Upper lobe of left lung (tissue), 6 donors: ENCODE measurements at places on chromosomes 2 and 18. TPM values are rescaled to one million over a fixed set of nuclear protein-coding genes. Genes with fewer than 3 reads are reported as not detected.

- no peak for DNase-seq
These were observed 52.8 kb upstream of the TWSG1 start for GRCh38 chr18:9281780-9282179.

- no peak for DNase-seq
These were observed 61.0 kb downstream of the GRB14 start for GRCh38 chr2:164560181-164560792.

HIBCH gene
- total RNA-seq = 16.8 TPM

DNA sequence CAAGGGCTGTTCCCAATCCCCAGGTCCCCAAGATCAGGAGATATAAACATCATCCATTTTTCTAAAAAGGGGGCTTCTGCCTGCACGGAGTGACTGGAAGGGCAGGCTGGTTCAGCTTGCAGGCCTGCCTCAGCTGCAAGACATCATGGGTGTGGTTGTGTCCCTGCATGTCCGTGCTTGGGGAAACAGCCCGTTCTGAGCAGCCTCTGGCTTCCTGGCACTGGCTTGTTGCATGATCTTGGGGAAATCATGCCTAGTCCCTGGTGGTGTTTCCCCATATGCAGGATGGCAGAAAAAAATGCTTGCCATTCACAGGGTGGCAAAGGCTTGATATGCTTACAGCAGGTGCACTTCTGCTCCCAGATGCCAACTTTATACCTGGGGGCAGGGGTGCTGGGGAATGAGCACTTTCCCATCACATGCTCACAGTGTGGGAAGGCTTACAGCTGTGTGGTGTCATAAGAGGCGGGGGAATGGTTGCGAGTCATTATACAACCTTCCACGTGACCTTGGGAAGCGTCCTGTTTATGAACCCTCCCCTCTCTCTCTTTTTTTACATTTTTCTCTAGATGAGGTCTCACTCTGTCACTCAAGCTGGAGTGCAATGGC is 7.2 kb downstream of the PCARE start:
- DNase-seq = peak; percentile 59

DNA sequence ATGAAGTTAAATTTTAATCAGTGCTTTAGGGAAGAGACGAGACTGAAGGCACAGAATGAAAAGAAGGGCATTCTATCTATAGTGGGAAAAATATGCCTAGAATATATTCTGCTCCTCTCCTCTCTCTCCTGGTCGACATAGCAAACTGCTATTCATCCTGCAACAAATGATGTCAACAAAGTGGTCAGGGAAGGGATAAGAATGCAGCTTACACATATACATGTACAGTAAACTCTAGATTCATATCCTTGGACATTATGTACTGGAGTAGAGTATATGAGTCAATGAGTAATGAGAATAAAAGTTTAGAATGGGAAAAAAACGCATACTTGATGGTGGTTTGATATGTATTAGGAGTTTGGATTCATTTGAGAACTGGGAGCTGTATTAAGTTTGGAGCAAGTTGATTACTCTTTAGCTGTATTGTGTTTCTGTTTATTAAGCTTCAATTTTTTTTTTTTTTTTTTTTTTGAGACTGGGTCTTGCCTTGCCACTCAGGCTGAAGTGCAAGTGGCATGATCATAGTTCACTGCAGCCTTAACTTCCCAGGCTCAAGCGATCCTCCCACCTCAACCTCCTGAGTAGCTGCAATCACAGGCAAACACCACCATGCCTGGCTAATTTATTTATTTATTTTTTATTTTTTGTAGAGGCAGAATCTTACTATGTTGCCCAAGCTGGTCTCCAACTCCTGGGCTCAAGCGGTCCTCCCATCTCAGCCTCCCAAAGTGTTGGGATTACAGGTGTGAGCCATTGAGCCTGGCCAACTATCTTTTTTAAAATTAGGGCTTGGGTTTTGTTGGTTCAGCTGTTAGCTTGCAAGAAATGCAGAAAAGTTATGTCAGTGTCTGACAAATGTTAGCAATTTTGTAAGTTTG is 53.8 kb downstream of the STAT1 start:
- DNase-seq = no peak

- DNase-seq = no peak
These were observed 160.0 kb upstream of the STON1 start for GRCh38 chr2:48369971-48370370.

DNA sequence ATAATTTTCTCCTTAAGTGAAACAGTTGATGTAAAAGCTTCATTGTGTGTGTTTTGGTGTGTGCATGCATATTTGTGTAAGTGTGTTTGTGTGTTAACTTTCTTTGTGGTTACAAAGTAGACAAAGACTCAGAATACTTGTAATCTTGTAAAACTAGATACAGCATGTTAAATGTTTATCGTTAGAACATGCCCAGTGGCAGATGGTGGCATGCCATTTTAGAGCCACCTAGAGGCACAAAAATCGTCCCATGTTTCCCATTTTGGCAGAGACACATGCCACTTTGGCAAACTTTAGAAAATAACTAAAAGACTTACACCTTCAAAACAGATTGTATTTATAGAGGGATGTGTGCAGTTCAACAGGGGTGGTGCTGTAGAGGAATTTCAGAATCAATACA is 224.1 kb downstream of the LRP1B start:
- DNase-seq = no peak

MYO7B gene
- 3.7 TPM for total RNA-seq

DNA sequence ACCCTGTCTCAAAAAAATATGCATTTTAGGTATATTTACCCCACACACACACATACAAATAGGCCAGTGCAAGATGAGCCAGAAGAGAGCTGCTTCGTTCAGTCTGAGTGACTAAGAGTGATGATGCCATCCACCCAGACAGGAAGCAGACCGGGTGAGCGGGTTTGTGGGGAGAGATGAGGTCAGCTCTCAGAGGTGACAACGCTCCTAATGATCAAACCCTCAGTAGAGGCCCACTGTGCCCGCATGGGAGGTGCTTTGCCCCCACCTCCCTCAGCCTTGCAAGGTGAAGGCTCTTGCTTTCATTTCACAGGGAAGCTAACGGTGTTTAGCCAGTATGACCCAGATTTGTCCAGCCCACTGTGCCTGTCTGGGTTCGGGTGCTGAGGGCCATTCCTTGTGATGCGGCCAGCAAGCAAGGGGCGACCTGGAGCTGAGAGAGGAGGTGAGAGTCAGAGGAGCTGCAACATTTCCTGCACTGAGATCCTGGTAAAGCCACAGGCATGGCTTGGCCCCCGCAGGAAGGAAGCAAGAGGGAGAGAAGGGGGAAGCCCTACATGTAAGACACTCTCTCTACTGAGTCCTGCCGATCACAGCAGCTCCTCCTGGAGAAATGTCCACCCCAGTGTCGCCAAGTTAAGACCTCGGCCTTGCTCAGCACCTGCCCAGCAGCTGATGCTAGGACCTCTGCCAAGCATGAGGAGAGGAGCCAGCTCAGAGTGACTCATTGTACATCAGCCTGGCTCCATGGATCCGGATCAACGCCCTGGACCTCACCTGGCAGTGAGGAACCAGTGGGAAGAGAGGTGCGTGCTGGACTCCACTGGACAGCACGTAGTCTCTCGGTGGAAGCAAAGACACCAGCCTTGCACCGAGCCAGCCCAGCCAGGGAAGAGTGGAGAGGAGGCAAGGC is 37.0 kb downstream of the NIFK start:
- DNase-seq = peak; percentile 73

OSR1 gene
- 11.9 TPM for total RNA-seq

- DNase-seq = no peak
These were observed 101.3 kb downstream of the RAD51AP2 start for GRCh38 chr2:17416884-17417391.

- no peak for DNase-seq
These were observed 7.2 kb downstream of the BOLL start for GRCh38 chr2:197777823-197778407.

MAP4K4 gene
- 50.9 TPM for total RNA-seq

DNA sequence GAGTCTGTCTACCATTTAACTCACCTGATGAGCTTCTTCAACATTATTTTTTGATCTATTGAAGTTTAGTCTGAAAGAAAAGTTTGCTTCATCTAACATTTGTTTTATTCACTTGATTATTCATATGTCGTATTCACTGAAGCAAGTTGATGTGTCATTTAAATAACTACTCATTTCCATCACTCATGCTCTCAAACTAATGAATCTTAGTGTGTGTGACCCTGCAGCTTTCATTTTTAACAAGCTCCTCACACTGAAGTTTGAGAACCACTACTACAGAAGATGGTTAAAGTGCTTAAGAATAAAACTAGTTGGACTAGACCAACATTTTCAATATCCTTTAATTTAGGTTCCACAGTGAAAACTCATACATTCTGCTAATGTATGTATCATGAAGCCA is 1.8 kb upstream of the ABI2 start:
- no peak for DNase-seq

DNA sequence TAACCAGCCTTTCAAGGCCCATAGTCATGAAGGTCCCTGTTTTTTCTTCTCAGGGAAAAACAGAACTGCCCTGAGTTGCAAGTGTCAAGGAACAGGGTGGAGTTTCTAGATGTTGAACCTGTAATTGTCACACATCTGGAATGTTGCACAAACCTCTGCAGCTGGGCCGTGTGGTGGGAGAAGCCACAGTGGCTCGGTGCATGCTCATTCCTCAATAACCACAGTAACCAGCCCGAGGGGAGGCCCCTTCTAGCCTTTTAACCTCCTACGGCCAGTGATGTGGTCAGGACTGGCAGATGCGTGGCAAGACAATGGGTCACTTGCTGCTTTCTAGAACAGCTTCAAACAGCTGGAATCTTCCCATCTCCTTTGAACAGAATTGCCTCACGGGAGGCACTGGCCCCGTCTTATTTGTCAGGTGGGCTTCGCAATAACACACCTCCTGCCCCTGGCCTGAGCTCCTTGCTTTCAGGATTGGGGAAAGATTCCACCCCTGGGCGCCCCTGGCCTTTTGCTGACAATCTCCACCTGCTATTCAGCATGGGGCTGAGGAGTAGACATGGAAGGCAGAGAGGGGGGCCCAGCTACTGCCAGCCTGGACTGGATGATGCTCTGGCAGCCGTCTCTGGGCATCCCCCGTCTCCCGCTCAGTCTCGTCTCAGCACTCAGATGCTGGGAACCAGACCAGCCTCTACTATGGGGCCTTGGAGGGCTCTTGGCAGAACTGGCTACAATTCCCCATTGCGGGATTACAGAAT is 102.9 kb downstream of the KLHL29 start:
- DNase-seq = no peak

DNAJB2 gene
- total RNA-seq = 79.7 TPM

DNA sequence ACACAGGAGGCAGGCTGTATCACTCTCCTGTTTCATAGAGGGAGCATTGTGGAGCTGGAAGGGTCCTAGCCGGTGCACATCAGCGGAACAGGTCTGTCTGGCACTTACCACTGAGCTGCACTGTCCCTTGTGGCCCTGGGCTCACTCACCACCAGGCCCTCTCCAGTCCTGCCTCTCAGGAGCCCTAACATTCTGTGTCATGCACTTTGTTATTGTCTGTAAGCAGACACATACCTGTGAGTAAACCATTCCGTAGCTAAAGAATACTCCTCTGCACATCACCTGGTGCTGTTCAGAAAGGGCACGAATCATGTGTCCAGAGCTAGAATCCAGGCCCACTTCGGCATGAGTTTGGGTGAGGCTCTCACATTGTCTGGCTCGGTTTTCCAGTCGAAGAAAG is 93.6 kb downstream of the CRIM1 start:
- DNase-seq = no peak

GRCh38 chr2:239245107-239245506 is 155.7 kb downstream of the HDAC4 start:
- DNase-seq = no peak

DNA sequence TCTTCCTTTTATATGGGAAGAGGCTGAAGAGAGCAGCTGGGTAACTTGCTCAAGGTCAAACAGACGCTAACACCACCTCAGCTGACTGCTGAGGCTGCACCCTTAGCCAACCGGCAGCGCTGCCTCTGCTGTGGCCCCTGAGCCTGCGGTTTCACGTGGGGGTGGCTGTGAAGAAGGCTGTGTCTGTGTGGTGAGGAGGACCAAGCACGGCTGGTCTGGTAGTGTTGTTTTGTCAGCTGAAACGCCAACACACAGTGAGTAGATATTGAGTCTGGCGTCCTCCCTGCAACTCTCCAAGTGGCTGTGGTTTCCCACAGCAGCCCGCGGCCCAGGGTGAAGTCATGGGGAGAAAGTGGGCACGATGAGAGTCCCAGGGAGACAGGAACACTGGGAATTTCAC is 69.6 kb downstream of the THNSL2 start:
- peak; percentile 50 for DNase-seq

DNA sequence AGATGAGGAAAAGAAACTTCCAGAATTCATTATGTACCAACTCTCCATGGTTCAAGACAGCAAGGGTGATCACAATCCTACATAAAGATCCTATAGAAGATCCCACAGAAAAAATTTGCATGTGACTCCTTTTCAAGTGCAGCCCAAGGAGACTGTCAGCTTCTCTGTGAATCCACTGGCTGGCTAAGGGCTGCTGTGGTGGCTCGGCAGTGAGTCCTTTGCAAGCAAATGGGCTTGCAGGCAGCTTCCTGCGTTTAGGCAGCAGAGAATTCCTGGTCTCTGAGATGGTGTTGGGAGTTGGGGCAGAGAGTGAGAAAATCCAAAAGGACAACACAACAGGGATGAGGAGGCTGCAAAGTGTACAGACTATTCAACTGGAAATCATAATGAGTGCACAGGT is 43.4 kb downstream of the NABP1 start:
- DNase-seq = no peak

GRCh38 chr18:46821856-46822711 is 65.2 kb upstream of the ST8SIA5 start:
- no peak for DNase-seq

- DNase-seq = peak; percentile 29
These were observed 471.9 kb upstream of the TNP1 start for GRCh38 chr2:217331523-217332416.

DNA sequence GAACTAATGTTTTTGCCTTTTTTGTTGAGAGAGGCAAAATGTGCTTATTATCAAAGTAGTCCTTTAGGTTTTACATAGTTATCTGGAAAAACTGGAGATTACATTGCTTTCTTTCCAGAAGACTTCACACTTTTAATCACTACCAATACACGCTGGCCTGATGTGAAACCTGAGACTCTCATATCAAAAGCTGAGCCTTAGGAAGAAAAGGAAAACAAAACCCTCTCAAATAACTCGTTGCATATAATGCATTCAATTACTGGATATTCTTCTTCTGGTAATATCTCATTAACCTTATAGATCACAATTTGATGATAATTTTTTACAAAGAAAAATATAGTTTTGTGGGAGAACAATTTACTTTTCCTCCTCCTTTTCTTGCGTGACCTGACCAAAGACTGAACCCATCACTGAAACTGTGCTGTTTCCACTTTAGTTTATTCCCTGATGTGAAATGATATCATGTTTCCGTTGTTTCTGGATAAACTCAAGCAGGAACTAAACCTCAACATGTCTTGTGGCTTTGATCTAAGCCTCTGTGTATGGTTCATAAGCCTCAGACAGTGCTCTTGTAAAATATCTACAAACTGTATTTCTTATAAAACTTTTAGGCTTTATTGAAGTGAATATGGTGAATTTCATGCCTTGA is 332.4 kb downstream of the GULP1 start:
- DNase-seq = no peak

GRCh38 chr2:96952016-96952750 is 34.2 kb downstream of the FAM178B start:
- no peak for DNase-seq

GRCh38 chr2:12684471-12684936 is 32.2 kb upstream of the TRIB2 start:
- DNase-seq = no peak
